ENCODE measurements at places on chromosomes 12 and 14. TPM values are rescaled to one million over a fixed set of nuclear protein-coding genes. Genes with fewer than 3 reads are reported as not detected.

- H3K27me3 ChIP-seq, result no peaks in the 10 kb centered on the region
- H3K4me1 ChIP-seq, result peaks cover 3% of the 10 kb centered on the region
- H3K36me3 ChIP-seq, result no peaks in the 10 kb centered on the region
- DNase-seq, result no peak
- no peak overlapping the region for H3K4me3 ChIP-seq
- H3K27ac ChIP-seq, result peak overlapping the region; percentile 45
Measured at GRCh38 chr14:36455241-36455627, 64.8 kb downstream of the NKX2-1 start.

GRCh38 chr14:44700184-44700583 lies 193.1 kb upstream of the FSCB start:
- no peaks in the 10 kb centered on the region for H3K27me3 ChIP-seq
- DNase-seq, result peak; percentile 8
- no peak overlapping the region for H3K27ac ChIP-seq

- no peak overlapping the region for H3K4me3 ChIP-seq
- DNase-seq, result no peak
- peak overlapping the region; percentile 7 for H3K27ac ChIP-seq
- no peaks in the 10 kb centered on the region for H3K36me3 ChIP-seq
Measured at GRCh38 chr12:45357539-45358417, 141.9 kb downstream of the ANO6 start.

DNA sequence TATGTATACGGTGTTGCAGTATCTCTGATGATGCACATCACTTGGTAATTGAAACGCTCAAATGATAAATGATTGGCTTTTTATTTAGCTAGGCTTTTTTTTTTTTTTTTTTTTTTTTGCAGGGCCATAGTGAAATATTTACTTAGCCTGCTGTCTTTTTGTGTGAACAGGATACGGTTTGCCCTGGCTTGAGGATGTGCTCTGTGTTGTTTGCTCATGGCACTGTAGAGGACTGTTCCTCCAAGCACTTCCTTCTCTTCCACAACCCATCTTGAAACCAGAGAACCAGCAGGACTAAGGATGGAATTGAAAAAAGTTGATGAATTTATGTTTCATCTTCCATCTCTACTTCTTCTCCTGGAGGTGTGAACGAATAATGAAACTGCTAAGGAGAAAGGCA lies 15.5 kb upstream of the SSPN start:
- H3K36me3 ChIP-seq, result no peaks in the 10 kb centered on the region
- DNase-seq, result no peak
- no peak overlapping the region for H3K4me3 ChIP-seq
- H3K27ac ChIP-seq, result no peak overlapping the region
- H3K27me3 ChIP-seq, result no peaks in the 10 kb centered on the region
- H3K4me1 ChIP-seq, result peaks cover 4% of the 10 kb centered on the region

CPM gene
- 26.8 TPM for total RNA-seq

DNA sequence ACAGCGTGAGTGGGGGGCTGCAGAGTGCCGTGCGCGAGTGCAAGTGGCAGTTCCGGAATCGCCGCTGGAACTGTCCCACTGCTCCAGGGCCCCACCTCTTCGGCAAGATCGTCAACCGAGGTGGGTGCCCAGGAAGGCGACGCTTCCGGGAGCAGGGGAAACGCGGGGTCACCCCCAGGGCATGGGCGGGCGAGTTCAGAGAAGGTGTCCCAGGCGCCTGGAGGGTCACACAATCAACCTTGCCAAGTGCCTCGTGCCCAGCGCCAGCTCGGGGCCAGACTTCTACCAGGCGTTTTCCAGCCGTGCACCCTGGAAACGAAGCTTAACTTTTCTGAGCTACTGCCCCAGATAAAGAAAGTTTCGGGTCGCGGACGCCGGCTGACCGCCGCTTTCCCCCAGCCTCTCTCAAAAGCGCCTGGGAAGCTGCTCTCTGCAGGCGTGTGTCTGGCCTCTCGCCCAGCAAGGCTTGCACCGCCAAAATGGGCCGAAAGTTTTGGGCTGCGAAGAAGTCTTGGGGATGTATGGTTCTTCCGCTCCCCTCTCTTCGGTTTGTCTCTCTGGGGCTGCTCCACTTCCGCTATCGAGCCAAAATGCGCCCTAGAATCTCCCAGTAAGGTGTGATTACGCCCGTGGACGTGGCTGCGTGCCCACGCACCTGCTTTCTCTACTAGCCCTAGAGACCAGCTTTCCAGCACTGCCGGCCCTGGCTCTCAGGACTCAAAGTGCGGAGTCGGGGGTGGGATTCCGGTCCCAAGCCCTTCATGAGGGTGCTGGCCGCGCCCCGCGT lies 1.7 kb downstream of the WNT1 start:
- no peak overlapping the region for H3K27ac ChIP-seq
- H3K36me3 ChIP-seq, result no peaks in the 10 kb centered on the region
- no peak for DNase-seq
- H3K4me3 ChIP-seq, result peak overlapping the region; percentile 13
- H3K27me3 ChIP-seq, result peaks cover 97% of the 10 kb centered on the region

HOXC13 gene
- 0.20 TPM for total RNA-seq

DNA sequence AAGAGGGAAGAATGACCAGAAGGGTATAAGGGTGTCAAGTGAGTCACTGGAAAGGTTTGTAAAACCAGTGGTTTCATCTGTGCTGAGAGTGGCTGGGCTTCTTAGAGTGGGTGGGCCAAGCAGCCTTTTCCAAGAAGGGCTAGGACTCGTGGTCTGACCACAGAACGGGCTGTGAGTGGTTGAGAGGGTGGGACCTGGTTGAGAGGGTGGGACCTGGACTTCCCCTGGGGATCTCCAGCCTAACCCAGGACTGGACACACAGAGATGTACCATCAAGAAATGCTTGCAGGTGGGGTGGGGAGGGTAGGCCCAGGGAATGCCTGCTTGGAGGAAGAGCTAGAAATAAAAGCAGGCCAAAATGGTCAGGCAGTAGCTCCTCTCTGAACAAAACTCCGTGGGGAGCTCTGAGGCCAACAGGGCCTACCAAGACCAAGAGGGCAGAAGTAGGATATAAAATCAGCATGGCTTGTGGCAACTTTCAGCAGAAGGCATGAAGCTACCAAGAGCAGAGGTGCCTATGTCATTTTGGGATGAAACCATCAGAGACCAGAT lies 140.5 kb downstream of the FOXN3 start:
- no peak overlapping the region for H3K4me3 ChIP-seq
- no peaks in the 10 kb centered on the region for H3K4me1 ChIP-seq
- no peak for DNase-seq
- H3K27me3 ChIP-seq, result no peaks in the 10 kb centered on the region

DNA sequence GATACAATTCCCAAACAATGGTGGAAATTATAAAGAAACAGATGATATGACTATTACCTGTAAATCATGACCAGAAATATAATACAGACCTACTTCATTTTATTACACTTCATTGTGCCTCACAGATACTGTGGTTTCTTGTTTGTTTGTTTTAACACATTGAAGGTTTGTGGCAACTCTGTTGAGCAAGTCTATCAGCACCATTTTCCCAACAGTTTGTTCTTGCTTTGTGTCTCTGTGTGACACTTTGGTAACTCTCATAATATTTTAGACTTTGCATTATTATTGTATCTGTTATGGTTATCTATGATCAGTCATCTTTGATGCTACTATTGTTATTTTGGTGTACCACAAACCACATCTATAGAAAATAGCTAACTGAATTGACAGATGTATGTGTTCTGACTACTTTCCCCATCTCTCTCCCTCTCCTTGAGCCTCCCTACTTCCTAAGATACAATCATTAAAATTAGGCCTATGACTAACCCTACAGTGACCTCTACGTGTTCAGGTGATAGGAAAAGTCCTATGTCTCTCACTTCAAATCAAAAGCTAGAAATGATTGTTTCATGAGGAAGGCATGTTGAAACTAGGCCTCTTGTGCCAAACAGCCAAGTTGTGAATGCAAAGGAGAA lies 49.1 kb downstream of the FBXO33 start:
- DNase-seq, result no peak
- no peaks in the 10 kb centered on the region for H3K36me3 ChIP-seq
- H3K4me1 ChIP-seq, result no peaks in the 10 kb centered on the region
- no peak overlapping the region for H3K27ac ChIP-seq

- DNase-seq, result no peak
- H3K27ac ChIP-seq, result no peak overlapping the region
- no peak overlapping the region for H3K4me3 ChIP-seq
- no peaks in the 10 kb centered on the region for H3K27me3 ChIP-seq
- no peaks in the 10 kb centered on the region for H3K36me3 ChIP-seq
- H3K4me1 ChIP-seq, result no peaks in the 10 kb centered on the region
Measured at GRCh38 chr12:51997136-51997535, 9.6 kb upstream of the TAMALIN start.

DNA sequence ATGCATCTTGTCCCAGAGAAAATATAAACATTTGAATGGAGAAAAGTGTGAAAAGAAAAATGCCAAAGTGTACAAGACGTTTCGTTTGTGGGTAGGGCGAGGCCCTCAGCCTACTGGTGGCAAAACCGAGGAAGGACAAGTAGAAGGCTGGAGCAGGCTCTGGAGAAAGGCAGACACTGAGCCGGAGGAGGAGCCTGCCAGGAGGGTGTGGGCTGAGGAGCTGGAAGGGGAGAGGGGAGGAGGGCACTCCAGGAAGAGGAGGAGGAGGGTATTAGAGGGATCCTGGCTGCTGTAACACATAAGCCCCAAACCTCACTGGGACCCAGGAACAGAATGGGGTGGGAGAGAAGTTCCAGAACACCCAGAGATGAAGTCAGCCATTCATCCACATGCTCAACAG lies 47.7 kb downstream of the CLMN start:
- peaks cover 9% of the 10 kb centered on the region for H3K4me1 ChIP-seq
- peak overlapping the region; percentile 90 for H3K27ac ChIP-seq

SLC8A3 gene
- total RNA-seq, result 2.6 TPM

NRXN3 gene
- 4.3 TPM for total RNA-seq

TAS2R31 gene
- total RNA-seq, result 6.2 TPM

FOXM1 gene
- total RNA-seq, result 4.3 TPM

- H3K27me3 ChIP-seq, result no peaks in the 10 kb centered on the region
- H3K27ac ChIP-seq, result peak overlapping the region; percentile 89
- no peaks in the 10 kb centered on the region for H3K36me3 ChIP-seq
- no peak for DNase-seq
Measured at GRCh38 chr14:69652942-69653684, 41.7 kb downstream of the SUSD6 start.

- H3K27me3 ChIP-seq, result peaks cover 4% of the 10 kb centered on the region
- H3K4me1 ChIP-seq, result peaks cover 6% of the 10 kb centered on the region
- H3K36me3 ChIP-seq, result no peaks in the 10 kb centered on the region
- no peak overlapping the region for H3K27ac ChIP-seq
Measured at GRCh38 chr12:83473408-83474095, 786.8 kb downstream of the TMTC2 start.

GRCh38 chr12:93165384-93165932 lies 212.3 kb upstream of the NUDT4 start:
- H3K4me1 ChIP-seq, result peaks cover 6% of the 10 kb centered on the region
- no peak overlapping the region for H3K4me3 ChIP-seq
- DNase-seq, result no peak
- no peaks in the 10 kb centered on the region for H3K27me3 ChIP-seq

ESPL1 gene
- 9.0 TPM for total RNA-seq

GARIN6 gene
- not detected for total RNA-seq

LHX5 gene
- total RNA-seq, result 0.10 TPM

Measured in hepatocyte (in vitro differentiated cells).